ENCODE measurements at places on chromosomes 12 and 14.

- DNase-seq, result no peak
Measured at GRCh38 chr14:58562141-58562540, 75.6 kb upstream of the DACT1 start.

DNA sequence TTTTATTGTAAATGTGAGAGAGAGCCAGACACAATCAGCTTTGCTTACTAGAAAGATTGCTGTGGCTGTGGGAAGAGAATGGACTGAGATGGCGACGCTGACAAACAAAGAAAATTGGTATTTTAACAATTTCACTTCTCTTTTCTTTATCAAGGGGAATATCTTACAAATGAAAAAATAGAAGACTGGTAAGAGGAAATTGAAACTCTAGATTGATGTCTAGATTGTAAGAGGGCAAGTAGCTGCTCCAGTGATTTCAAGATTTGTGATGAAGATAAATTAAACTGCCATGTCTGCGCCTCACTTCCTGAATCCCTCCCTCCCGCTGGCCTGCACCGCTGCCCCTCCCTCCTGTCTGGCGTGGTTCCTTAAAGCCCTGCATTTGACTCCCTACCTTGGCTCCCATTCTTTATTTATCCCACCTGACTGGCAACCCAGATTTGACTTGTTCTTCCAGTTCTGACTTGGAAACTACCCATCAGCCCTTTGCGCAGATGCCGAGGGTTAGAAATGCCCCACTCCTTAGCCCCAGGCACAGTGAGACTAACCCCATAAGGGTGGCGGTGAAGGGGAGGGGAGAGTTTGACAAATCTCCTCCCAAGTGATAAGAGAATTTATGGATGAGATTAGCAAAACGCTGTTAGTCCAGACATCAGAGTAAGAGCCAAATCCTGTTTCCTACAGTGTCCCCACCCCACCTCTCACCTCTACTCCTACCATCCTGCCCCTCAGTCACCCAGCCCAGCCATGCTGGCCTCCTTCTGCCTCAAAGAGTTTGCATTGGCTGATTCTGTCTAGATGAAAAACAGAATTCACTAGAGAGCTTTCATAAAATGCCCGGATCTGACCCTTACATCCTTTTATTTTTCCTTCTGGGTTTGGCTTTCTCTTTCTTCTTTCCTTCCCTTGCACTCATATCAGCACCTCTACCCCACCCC is 125.3 kb upstream of the ATF7IP start:
- no peak for DNase-seq

DNA sequence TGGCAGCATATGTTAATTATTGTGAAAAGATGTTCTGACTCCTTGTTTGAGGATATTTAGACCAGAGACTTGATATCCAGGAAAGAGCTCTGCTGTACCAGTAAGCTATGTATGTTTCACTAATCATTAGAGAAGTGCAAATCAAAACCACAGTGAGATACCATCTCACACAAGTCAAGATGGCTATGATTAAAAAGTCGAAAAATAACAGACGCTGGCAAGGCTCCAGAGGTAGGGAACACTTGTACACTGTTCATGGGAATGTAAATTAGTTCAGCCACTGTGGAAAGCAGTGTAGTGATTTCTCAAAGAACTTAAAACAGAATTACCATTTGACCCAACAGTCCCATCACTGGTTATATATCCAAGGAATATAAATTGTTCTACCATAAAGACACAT is 171.6 kb downstream of the DPY19L2 start:
- no peak for DNase-seq

- no peak for DNase-seq
Measured at GRCh38 chr14:78508023-78508422, 337.9 kb downstream of the NRXN3 start.

DNA sequence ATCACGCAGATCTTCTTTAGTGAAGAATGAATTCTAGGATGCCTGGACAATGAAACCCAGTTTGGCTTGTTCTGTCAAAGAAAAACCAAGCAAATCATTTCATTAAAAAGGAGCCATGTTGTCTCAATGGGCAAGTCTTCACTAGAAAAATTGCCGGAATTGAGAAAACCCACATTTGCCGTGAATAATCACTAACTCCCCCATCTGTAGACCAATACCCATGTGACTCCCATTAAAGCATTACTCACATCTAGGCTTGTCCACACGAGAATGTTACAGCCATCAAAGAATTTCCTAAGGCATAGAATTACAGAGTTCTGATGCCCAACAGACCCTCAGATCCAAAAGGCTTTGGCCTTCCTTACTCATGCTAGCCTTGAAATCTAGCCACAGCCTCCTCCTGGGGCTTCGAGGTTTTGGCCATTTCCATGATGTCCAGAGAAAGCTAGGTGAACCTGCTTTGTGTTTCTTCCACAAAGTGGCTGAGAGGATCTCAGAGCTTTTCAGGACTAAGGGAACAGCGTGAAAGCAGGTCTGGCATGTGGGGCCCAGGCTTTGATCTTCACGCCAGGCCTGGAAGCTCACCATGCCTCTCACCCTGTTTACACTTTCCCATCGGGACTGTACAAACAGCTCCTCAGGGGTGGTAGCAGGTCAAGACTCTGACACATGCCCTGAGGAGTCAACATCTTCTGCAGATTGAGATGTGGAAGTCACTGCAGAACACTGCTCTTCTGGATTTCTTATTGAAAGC is 12.1 kb downstream of the SLC7A8 start:
- peak; percentile 47 for DNase-seq

DNA sequence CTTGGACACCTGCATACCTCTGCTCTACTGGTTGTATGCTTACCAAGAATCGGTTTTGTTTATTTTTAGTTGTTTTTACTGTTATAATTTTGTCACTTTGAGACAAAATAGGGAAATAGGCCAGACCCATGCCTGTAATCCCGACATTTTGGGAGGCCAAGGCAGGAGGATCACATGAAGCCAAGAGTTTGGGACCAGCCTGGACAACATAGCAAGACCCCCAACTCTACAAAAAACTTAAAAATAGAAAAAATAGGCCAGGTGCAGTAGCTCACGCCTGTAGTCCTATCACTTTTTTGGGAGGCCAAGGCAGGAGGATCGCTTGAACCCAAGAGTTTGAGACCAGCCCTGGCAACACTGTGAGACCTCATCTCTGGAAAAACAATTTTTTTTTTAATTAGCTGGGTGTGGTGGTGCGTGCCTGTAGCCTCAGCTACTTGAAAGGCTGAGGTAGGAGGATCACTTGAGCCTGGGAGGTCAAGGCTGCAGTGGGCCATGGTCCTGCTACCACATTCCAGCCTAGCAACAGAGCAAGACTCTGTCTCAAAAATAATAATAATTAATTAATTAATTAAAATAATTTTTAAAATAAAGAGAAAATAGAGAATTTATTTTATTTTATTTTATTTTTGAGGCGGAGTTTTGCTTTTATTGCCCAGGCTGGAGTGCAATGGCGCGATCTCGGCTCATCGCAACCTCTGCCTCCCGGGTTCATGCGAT is 1.3 kb upstream of the MRPS35 start:
- no peak for DNase-seq

Measured in fibroblast of gingiva (primary cell).